ENCODE measurements at places on chromosomes 2 and 18.

DNA sequence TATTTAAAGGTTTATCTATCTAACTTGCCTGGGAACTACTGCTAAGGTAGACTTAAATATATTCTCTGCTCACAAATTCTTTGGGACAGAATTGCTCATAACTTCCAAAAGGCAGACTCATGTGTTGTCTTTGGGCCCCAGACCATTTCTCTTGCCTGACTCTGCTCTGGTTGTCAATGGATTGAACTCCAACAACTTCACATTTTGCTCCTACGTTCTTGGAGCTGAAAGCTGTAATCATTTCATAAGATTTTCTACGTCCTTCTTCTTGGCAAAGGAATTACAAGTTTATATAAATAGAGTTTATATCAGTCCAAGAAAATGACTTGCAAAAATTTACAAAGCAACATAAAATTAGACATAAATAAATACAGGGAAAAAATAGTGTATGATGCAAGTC lies 32.9 kb upstream of the PPM1B start:
- no peak for DNase-seq

- DNase-seq, result no peak
Observed at GRCh38 chr2:45683292-45683691, 31.8 kb downstream of the PRKCE start.

- peak; percentile 72 for DNase-seq
Observed at GRCh38 chr2:233081232-233081730, 21.1 kb downstream of the INPP5D start.

DNA sequence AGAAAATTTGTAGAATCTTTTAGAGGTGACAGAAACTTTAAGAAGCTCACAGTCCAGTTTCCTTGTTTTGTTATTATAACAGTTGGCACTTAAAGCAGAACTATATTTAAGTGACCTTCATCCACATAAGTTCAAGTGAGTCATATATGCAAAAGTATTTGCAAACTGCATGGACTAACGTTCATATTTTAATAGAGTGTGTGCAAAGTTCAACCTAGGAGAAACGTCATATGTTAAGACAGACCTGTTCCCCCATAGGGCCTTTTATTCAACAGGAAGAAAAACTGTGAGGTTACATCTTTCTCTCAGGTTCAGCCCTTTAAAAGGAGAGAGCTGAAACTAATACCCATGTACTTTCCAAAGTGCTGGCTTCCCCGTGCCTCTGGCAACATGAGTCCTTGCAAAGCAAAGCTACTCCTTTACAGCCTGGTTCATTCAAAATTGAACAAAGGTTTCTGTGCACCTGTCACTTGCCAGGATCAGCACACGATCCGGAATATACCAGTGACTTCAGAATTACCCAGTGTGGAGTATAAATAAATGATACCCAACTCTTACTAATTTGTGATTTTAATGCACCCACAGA lies 280.0 kb upstream of the RAB12 start:
- DNase-seq, result no peak

DNA sequence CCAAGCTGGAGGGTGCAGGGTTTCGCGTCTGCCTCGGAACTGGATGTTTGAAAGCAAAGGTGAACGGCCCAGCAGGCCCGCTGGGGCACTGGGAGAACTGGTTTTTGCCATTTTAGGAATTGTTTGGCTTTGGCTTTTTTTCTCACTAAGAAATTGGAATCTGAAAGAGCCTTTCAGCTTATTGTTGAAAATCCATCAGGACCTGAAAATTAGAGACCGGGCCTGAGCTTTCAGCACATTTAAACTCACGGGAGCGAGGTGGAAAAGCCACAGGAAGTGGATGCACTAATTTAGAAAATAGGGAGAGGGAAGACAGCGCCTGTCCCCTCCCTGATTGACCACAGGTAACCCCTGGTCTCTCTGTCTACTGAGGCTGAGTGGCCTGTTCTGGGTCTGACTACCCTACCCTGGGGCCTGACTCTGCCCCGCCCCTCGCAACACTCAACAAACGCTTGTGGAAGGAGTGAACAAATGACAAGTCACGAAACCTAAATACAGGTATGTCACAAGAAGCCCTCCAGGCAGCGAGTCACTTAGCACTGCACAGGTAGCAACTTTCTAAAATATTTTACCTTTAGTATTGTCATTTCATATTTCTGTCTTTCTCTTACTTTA lies 100.3 kb upstream of the MBOAT2 start:
- DNase-seq, result no peak

DNA sequence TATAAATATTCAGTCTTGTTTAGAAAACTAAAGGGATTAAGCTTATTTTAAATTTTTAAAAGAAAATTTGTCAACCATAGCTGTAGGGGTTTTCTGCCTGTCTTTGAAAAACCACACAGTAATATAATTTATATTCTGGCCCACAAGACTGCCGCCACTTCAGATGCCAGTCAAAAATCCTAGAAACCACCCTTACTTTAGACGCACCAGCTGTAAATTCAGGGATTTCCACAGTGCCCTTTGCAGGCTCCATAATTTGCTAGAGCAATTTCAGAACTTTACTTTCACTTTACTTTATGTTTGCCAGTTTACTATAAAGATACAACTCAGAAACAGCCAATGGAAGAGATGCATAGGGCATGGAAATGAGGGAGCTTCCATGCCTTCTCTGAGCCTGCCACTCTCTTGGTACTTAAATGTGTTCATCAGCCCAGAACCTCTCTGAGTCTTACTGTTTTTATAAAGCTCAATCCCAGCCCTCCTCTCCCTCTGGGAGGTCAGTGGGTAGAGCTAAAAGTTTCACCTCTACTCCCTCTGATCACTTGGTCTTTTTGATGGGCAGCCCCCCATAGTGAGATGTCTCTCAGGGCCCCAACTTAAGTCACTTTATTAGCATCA lies 63.3 kb downstream of the KYNU start:
- no peak for DNase-seq

- DNase-seq, result no peak
Observed at GRCh38 chr2:235709124-235709813, 215.4 kb downstream of the AGAP1 start.

- DNase-seq, result no peak
Observed at GRCh38 chr2:129734343-129735034, 245.0 kb upstream of the RAB6C start.

- DNase-seq, result no peak
Observed at GRCh38 chr2:52686935-52687334, 1080.7 kb upstream of the CHAC2 start.

- DNase-seq, result no peak
Observed at GRCh38 chr2:144489315-144489916, 30.5 kb downstream of the ZEB2 start.

GRCh38 chr18:57927511-57927910 lies 116.5 kb upstream of the NEDD4L start:
- no peak for DNase-seq
